T-helper 22 cell (primary cell): ENCODE measurements at places on chromosomes 7 and 10.
A peak's percentile ranks its signal among the peaks of the same experiment; 100 is the strongest.

GRCh38 chr10:27815846-27816245, 70.2 kb upstream of the MKX start:
- DNase-seq, result no peak

- no peak for DNase-seq
Measured at GRCh38 chr10:121457729-121458128, 140.5 kb downstream of the FGFR2 start.

GRCh38 chr10:125373546-125373945, 213.2 kb upstream of the CTBP2 start:
- DNase-seq, result no peak

GRCh38 chr7:101991860-101992259, 174.4 kb downstream of the CUX1 start:
- DNase-seq, result no peak

DNA sequence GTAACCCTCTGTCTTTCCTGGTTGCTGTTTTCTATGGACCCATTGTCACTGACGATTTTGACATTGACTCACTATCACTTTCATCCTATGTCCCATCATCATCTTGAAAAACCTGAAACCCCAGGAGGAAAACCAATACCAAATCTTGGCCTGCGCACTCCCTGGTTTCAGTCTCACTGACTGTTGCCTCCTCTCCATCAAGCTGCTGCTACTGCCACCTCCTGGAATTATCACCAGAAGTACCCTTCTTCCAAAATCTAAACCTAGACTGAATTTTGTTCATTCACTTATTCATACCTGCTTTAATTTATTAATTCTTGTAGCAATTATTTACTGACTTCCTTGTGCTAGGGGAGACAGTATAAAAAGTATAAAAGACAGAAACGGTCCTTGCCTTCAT, 44.5 kb upstream of the ACBD5 start:
- DNase-seq, result peak; percentile 1

- DNase-seq, result no peak
Measured at GRCh38 chr7:37435156-37435855, 13.4 kb downstream of the ELMO1 start.

DNA sequence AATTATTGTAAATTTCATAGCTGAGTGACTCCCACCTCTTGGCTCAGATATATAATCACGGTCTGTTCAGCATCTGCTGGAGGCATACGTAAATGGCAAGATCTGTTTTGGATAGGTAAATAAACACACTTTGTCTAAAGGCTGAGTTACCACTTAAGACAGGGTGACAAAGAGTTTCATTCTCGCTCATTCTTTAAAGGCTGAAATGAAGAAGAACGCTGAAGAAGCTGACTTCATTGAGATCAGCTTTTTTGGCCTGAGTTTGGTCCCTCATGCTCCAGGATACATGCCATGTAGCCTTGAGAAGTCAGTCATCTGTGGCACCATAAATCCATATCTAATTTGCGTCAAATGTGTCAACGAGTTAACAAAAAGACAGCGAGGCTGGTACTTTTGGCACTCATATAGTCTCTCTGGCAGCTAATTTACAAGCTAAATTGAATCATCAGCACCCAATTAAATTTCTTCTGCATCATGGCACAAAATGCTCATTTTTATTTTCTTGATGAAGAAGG, 309.9 kb downstream of the GPAM start:
- no peak for DNase-seq

DNA sequence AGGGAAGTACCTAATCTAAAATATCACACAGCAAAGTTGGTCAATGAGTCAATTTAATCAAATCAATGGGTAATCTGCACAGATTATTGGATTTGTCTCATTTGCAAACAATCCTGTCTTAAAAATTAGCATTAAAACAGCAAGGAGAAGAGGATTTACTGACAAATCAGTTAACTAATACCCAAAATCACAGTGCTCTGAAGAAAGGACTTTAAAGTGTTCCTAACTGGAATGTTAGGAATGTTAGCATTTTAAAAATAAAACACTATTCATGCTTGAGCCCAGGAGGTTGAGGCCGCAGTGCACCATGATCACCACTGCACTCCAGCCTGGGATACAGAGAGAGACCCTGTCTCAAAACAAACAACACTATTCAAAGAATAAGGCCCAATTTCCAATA, 83.1 kb downstream of the CHCHD3 start:
- DNase-seq, result no peak

GRCh38 chr10:70956029-70956759, 67.8 kb upstream of the PCBD1 start:
- DNase-seq, result no peak

- DNase-seq, result no peak
Measured at GRCh38 chr10:102522874-102523249, 19.1 kb downstream of the SUFU start.

- no peak for DNase-seq
Measured at GRCh38 chr7:78264105-78264504, 465.5 kb downstream of the PHTF2 start.

GRCh38 chr7:106243893-106244292, 40.9 kb downstream of the NAMPT start:
- DNase-seq, result no peak

GRCh38 chr7:128014811-128015210, 16.4 kb downstream of the LRRC4 start:
- no peak for DNase-seq
